Activated gamma-delta T cell treated with Interleukin-2 at 50 U/mL for 16 hours (primary cell): ENCODE measurements at places on chromosomes 1 and 21.

GRCh38 chr1:111089638-111090037 lies 50.3 kb downstream of the DRAM2 start:
- DNase-seq: no peak

DNA sequence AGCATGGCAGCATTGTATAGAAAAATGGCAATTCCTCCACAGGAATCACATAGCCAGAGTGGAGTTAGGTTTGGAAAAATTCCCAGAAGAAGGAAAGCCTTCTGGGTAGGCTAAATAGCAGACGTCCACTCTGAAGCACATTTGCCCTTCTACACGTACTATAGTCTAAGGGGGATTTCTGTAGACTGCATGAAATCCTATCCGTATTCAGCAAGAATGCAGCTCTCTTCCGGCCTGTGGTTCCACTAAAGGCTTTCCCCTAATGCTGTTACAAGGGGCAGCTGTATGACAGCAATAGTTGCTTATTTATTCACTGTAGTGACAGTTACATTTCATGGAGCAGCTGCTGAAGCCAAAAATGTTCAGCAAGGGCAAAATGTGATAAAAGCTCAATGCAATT lies 263.6 kb downstream of the RWDD3 start:
- no peak for DNase-seq

DNA sequence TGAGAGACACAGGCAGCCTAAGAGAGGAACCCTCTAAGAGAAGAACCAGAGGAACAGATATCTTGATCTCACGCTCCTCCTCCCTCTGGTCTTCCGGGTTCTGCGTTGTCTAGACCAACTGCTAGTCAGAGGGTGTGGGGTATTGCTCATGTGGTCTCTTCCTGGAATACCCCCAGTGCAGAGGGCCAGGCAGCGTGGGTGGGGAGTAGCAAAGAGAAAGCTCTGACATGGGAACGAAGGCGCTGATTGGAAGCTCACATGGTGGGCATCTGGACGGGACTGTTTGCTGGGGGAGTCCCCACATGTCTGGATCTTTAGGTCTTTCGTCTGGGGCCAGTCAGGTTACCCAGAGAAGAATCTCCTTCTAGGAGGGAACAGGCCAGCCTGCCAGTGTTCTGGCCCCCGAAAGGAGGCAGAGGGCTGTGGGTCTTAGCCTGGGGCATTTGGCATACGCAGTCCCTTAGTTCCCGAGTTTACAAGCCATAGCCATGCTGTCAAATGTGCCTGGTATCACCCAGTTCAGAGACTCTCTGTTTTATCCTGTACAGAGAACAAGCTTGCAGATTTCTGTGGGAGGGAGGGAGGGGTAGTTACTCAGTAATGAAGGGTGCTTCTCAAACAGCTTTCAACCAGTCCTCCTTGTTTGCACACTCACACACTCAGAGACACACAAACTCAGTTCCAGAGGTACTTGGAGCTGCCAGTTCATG lies 18.3 kb upstream of the IL6R start:
- DNase-seq: peak; percentile 48

GRCh38 chr1:56816264-56816663 lies 2.9 kb downstream of the FYB2 start:
- DNase-seq: no peak

DNA sequence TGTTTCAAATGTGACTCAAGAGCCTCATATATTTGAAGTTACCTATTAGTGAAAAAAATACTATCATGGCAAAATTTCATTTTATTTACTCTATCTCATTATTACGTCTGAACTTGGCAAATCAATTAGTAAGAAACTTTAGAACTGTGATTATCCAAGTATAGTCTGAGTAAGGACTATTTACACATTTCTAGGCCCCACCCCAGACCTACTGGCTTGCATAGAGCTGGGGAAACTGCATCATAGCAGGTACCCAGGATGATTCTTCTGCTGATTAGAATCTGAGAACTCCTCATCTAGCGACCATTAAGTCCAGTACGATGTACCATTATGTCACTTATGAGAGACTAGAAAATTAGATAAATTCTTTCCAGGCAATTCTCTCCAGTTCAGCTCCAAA lies 20.1 kb downstream of the MCOLN3 start:
- no peak for DNase-seq
